RCC 7860 (cell line): ENCODE measurements at places on chromosomes 1 and 21.

GRCh38 chr1:57518496-57518895 lies 94.6 kb upstream of the DAB1 start:
- DNase-seq, result no peak

DNA sequence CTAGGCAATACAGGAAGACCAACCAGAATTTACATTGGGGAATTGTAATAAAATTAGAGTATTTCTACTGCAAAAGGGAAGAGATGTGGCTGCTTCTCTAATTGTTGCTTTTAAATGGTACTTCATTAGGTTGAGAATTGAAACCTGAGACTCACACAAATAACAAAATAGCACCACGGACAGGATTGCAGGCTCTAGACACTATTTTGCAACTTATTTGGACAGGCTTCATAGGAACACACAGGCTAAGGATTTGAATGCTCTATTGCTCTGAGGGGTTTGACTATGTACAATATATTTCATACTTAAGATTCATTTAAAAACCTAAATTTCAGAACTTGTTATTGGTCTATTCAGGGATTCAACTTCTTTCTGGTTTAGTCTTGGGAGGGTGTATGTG lies 79.6 kb downstream of the ATP1B1 start:
- DNase-seq, result no peak

DNA sequence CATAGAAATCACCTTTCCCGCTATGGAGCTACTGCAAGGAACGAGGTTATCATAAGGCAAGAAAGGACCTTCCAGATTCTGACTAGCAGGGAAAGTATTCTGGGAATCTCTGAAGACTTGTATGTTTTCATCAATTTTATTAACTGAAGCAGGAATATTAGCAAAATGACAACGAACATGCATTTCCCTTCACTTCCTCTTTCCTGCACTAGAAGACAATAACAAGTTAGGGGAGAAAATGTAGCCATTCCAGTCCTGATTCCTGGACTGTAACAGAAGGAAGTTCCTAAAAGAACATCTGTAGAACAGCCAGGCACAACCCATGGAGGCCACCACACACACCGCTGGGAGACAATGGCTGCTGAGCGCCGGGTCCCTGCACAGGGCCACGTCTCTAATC lies 106.8 kb downstream of the RAVER2 start:
- DNase-seq, result no peak

GRCh38 chr1:66353257-66353656 lies 180.7 kb upstream of the SGIP1 start:
- DNase-seq, result no peak

DNA sequence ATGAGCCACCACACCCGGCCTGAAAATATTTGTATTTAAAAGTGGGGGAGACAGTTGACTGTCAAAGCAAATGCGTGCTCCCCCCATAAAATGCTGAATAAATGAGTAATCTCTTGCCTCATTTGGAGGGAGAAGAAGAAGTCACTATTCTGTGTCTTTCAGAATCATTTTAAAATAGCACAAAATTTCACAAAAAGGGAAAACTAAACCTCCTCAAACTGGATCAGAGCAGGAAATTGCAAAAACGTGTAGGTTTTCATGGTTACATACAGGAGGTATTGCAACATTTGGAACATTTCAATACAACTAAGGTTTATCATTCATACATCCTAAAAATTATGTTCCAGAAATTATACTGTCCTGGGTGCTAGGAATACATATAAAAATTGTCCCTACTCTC lies 13.6 kb downstream of the MTF1 start:
- DNase-seq, result no peak

DNA sequence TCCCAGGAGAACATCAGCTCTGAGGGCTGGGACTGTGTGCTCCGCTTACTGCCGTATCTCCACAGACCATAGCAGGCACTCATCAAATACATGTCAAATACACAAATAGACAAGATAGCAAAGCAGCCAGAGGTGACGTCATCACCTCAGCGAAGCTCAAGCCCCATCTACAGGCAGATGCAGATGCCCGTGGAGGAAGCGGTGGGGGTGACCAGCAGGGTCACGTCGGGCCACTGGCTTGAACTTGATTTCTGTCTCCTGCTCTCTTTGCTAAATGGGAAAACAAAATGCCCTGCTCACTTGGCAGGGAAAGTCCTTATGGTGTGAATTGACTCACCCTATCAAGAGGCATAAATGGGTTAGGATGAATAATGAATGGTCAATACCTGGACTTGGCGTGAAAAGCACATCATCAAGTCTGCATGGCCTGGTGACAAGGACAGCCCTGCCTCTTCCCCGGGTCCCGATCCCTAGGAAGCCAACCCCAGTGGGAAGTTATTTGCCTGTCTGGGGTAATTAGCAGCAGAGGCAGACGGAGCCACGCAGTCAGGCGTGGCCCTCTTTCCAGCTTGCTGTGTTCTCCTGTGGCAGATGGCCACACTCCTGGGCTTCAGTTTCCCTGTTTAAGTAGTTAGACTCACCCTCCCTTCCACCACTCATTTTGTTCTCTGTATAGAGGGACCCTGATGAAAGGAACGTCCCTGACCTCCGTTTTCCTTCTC lies 536.0 kb downstream of the NPHP4 start:
- DNase-seq, result no peak

DNA sequence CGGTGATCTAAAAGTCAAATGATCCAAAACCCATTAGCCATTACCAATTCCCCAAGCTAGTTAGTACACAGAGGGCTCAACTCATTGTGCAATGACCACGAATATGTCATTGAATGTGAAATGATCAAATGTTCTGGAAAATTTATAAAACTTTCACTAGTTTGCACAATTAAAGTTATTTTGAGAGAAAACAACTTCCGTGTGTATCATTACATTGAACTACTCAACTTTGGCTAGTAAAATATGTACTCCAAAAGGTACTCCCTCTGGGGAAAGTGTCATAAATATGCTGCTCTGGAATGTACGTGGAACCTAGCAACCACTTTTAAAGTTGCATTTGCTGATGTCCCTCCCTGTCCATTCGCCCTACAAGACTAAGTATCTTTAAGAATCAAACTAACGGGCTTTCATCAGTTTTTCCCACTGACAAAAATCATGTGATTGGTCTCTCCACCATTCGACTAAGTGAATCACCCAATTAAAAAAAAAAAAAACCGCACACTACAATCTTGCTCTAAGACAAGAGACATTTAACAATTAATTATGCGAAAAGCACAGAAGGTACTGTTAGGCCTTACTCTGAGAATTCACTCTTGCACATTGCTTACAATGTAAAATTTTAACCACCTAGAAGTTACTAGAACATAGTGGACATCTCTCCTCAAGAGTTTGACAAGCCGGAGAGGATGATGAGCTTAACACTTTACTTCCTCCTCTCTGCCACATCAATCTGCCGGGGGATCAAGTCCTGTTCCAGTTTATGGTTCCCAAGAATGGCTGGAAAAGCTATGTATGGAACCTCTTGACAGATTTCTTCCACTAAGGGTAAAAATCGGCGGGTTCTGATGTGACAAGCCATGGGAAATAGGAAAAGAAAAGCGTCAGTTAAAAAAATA lies 1.2 kb downstream of the ACBD3 start:
- DNase-seq, result no peak

GRCh38 chr1:215789981-215790380 lies 222.9 kb downstream of the KCTD3 start:
- DNase-seq, result no peak

DNA sequence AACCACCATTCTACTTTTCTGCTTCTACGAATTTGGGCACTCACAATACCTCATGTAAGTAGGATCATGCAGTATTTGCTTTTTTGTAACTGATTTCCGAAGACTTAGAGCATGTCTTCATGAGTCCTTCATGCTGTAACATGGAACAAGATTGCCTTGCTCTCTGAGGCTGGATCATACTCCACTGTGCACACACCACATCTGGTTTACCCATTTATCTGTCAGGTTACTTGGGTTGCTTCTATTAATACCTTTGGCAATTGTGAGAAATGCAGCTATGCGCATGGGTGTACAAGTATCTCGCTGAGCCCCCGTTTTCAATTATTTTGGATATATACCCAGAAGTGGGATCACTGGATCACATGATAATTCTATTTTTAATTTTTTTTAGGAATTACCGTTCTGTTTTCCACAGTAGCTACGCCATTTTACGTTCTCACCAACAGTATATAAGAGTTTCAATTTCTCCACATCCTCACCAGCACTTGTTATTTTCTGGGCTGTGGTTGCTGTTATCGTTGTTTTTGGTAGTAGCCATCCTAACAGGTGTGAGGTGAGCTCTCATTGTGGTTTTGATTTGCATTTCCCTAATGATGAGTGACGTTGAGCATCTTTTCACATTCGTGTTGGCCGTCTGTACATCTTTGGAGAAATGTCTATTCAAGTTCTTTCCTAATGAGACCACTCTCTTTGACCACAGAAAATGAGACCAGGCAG lies 10.7 kb upstream of the SLC2A5 start:
- no peak for DNase-seq

GRCh38 chr1:51768971-51769588 lies 109.4 kb downstream of the NRDC start:
- DNase-seq, result peak; percentile 55
